CD4-positive, alpha-beta T cell treated with Interleukin-2 at 100 ng/mL for 4 hours (primary cell): ENCODE measurements at places on chromosomes 3 and 15.

DNA sequence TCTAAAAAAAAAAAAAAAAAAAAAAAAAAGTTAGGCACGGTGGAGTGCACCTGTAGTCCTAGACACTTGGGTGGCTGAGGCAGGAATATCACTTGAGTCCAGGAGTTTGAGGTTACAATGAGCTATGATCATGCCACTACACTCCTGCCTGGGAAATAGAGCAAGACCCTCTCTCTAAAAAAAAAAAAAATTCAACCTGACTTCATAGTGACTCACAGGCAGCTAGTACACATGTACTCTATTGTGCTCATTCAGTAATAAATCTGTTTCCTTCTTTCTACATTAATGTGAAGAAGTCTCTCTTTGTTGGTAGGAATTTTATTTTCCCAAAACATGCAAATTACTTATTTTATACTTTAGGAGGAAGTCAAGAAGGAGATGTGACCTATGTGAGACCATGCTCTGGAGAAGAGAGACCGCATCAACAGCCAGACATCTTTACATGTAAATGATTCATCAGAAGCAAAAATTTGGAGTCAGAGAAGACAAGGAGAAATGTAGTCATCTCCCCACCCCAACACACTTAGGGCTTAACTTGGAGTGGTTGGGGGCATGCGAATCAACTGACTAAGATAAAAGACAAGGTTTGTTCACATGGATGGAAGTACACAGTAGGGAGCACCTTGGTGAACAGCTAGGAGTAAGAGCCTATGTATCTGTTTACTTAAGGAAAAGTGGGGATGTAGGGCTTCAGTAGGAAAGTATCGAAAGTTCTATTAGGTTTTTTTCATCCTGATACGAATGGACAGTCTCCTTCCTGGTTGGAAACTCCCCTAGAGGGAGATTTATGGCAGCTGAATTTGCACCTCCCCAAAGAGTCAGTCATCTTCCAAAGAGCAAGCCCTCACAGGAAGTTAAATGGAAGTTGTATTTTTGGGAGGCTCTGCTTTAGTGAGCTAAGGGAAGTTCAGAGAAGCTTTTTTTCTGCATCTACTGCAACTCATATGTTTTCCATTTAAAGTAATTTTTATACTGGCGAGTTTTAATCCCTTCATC is 23.0 kb upstream of the NMD3 start:
- no peak for DNase-seq

- no peak for DNase-seq
These were observed 239.3 kb downstream of the EPHB1 start for GRCh38 chr3:135034291-135034768.

DNA sequence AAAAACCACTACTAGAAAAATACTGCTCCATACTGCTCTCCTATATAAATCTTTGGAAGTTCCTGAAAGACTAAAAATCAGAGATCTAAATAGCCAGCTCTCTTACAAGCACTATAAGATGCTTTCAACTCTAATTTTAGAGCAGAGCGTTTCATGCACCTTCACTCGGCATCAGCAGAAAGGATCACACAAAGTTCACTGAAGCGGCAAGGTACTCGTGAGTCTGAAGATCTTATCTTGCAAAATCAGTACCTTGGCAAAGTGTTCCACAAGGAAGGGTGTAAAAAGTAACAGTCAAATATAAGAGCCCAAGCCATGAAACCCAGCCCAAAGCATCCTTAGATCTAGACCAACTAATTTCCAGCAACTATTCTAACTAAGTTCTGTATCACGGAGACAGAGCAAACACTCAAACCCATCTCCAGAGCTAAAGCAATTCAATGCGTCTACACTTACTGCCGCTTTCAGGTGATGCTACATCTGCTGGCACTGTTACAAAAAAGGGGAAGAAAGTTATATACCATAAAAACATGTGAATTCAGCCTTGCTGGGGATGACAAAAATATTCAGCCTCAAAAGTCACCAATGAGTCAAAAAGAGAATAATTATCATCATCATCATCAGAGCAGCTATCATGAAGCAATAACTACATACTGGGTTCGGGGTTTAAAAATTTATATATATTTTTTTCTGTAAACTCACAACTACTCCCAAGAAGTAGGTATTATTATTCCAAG is 16.3 kb downstream of the VPS39 start:
- DNase-seq = no peak

DNA sequence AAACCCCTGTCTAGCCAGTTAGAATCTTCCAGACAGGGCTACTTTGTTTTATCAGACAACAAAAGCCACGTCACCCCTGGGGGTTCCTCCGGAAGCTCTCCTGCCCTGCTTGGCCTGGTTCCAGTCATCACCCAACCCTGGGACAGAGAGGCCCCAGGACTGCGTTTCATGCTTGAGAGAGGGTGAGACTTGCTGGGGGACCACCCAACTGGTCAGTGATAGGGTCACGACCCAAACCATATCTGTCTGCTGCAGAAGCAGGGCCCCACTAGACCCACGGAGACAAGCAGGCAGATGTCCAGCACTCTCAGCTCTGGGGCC is 1.2 kb downstream of the NT5DC2 start:
- DNase-seq = peak; percentile 18

DNA sequence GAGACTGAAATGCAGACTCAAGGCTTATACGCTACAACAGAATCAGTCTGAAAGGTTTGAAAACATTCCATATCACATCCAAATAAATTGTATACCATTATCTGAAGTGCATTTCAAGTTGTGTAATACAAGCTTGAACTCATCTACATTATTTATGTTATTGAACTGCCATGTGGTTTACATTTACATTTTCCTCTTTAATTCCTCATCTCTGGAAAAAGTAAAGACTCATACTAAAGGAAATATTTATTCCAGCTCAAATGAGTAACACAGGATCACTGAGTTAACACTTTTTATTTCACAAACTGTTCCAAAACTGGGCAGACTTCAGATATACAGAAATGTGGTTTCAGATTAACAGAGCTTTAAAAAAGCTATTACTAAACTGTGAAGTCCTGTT is 282.5 kb downstream of the ULK4 start:
- no peak for DNase-seq
